ENCODE measurements at places on chromosomes 4 and X. TPM values are rescaled to one million over a fixed set of nuclear protein-coding genes. Genes with fewer than 3 reads are reported as not detected.

DNA sequence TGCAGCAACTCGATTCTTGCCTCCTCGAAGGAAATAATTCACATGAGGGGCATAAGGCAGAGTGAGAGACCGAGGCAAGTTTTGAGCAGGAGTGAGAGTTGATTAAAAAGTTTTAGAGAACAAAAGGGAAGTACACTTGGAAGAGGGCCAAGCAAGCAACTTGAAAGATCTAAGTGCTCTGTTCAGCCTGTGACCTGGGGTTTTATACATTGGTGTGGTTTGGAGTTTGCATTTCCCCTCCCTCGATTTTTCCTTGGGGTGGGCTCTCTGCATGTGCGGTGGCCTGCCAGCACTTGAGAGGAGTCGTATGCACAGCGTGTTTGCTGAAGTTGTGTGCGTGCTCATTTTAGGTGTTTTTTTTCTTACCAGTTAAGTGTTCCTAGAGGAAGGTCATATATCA is 356.4 kb downstream of the KLHL4 start:
- no peak for DNase-seq

GRCh38 chr4:78788007-78788889 is 12.1 kb downstream of the BMP2K start:
- no peak for DNase-seq

- DNase-seq, result no peak
These were observed 299.3 kb downstream of the CFAP47 start for GRCh38 chrX:36218801-36219200.

GPRIN3 gene
- total RNA-seq, result 7.6 TPM

- no peak for DNase-seq
These were observed 36.6 kb upstream of the BTC start for GRCh38 chr4:74830928-74831327.
